ENCODE measurements at places on chromosomes 2 and 18.
A peak's percentile ranks its signal among the peaks of the same experiment; 100 is the strongest.

DNA sequence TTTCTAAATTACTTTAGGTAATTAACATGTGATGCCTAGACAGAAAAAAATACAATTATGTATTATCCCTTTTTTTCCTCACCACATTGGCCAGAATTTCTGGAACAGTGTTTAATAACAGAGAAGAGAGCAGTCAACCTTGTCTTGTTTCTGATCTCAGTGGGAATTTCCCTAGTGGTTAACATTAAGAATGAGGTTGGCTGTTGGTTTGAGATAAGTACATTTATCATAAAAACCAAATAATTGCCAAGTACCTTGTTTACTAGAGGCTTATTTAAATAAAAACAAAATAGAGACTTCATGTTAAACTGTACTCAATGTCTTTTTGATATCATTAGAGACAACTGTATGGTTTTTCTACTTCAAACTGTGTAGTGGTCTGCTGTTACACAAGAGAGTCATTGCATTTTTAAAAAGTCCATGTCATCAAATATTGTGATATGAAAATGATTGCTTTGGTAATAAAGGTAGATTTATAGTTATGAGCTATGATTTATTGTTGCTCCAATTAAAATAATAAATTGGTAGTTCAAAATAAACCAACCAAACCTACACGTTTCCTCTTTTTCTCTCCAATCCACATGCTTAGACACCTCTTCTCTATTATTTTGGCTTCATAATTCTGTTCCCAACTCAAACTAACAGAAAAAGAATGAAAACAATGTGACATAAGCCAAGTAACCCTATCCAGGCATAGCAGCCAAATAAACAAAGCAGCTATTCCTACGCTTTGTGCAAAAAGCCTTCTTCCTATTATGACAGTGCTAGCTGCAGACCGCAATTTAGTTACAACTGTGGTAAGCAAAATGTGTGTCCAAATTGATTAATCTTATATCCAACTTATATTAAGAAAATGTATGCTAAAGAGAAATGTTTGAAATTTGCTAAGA, 20.9 kb upstream of the TANK start:
- H3K4me3 ChIP-seq = no peak overlapping the region
- peaks cover 51% of the 10 kb centered on the region for H3K4me1 ChIP-seq
- no peaks in the 10 kb centered on the region for H3K27me3 ChIP-seq
- no peaks in the 10 kb centered on the region for H3K36me3 ChIP-seq
- DNase-seq = no peak

DNA sequence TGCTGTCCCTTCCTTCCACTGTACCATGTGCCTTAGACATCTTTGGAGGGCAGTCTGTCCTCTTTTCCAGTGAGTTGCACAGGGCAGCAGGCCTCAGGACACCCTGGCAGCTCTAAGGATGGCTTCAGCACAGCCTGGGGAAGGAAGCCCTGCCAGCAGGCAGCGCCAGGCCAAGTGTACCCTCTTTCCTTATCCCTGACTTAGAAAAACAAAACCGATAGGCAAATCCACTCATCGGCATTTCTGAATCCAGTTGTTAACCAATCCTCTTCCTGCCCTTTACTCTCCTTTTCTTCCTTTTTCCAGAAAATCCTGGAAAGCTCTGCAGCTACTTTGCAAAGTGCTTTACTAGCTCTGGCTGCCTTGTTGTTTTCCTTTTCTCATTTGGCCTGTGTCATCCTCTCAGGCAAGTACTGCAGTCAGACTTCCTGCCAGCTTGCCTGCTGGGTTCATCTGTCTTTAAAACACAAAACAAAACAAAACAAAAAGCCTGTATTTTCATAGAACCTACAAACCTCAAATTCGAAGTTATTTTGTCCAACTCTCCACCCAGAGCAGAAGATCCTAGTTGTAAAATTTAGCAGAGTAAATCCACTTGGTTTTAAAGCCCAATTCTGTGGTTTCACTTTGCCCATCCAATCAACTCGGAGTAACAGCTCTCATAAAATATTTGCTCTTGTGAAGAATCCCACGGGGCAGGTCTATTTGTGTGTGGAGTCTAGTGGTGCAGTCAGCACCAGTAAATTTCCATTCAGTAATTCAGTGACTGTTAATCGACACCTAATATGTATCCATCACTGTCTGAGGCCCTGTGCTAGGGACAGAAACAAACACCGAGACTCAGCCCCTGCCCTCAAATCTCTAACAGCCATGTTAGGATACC, 45.2 kb downstream of the PCBP1 start:
- H3K4me3 ChIP-seq = peak overlapping the region; percentile 17
- peaks cover 37% of the 10 kb centered on the region for H3K4me1 ChIP-seq
- no peak for DNase-seq
- no peaks in the 10 kb centered on the region for H3K36me3 ChIP-seq
- H3K27ac ChIP-seq = peak overlapping the region; percentile 89
- no peaks in the 10 kb centered on the region for H3K27me3 ChIP-seq

GRCh38 chr2:67851016-67851415, 211.8 kb downstream of the C1D start:
- H3K4me1 ChIP-seq = peaks cover 8% of the 10 kb centered on the region
- no peak overlapping the region for H3K4me3 ChIP-seq
- no peak for DNase-seq
- H3K36me3 ChIP-seq = no peaks in the 10 kb centered on the region

DNA sequence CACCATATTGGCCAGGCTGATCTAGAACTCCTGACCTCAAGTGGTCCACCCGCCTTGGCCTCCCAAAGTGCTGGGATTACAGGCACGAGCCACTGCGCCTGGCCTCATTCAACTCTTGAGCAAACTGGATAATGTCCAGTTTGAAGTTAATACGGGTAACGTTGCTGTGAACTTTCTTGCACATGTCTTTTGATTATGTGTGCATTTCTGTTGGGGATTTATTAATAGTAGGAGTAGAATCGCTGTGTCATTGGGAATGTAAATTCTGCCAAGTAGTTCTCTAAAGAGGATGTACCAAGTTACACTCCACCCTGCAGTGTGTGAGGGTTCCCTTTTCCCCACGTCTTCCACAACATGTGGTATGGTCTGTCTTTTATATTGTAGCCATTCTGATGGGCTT, 6.2 kb downstream of the IMPA2 start:
- H3K4me1 ChIP-seq = peaks cover 63% of the 10 kb centered on the region
- H3K36me3 ChIP-seq = peaks cover 15% of the 10 kb centered on the region
- no peak for DNase-seq
- H3K27me3 ChIP-seq = no peaks in the 10 kb centered on the region
- H3K27ac ChIP-seq = peak overlapping the region; percentile 96

DNA sequence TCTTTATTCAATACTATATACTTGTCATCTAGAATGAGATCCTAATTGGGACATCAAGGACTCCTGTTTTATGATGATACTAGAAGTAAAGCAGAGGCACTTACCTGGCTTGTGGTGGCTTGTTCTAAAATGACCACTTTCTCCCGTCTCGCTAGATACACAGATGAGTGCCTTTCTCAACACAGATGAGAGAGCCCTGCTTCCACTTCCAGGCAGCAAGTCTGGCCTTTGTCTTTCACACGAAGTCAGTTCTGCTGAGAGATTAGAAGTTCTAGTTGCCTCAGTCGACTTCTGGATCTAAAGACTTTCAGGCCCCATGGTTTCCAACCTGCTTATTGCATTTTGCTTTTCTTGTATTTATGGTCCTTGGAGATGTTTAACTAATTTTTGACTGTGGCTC, 70.3 kb downstream of the PPP1R1C start:
- no peaks in the 10 kb centered on the region for H3K27me3 ChIP-seq
- no peak overlapping the region for H3K4me3 ChIP-seq
- H3K27ac ChIP-seq = no peak overlapping the region
- no peaks in the 10 kb centered on the region for H3K4me1 ChIP-seq
- DNase-seq = no peak

DNA sequence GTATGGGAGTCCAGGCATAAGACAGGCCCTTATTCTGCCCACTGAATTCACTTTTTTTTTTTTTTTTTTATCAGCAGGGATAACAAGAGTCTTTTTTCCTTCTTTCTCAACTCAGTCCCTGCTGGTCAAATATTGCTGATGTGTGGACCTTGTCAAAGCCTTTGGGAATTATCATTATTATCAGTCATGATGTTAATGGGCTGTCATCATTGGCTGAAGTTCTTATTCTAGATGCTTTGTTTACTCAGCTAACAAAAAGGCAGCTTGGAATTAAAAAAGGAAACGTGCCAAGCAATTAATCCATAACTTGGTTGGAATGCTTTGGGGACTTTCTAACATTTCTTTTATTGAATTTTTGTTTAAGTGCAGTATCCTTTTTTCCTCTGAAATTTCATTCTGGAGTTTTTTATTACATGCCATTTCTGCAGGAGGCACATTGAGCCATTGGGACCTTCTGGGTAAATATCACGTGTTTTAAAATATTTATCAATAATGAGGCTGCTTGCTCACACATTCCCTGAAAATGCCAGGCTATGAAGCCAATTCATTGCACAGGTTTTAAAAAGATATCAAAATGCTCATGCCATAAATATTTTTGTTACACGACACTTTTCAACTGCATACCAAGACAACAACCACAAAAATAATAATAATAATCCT, 246.3 kb downstream of the TXNL1 start:
- H3K27me3 ChIP-seq = no peaks in the 10 kb centered on the region
- H3K4me1 ChIP-seq = no peaks in the 10 kb centered on the region
- no peak overlapping the region for H3K27ac ChIP-seq
- no peak overlapping the region for H3K4me3 ChIP-seq

DNA sequence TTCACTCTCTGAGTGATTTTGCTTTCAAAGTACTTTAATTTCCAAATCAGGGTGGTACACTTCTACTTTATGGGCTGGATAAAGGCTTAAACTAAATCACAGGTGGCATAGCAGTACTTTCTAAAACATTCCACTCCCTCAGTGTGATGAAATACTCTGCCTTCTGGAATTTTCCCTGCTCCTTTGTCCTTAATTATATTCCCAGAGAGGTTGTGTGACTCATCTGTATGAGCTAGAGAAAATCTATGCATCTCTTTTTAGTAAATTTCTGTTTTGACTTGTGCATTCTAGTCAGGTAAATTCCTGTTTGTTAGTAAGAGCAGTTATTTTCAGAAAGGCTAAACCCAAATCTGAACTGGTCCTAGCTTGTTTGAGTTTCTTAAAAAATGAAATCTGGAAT, 29.0 kb upstream of the PLA2R1 start:
- no peak for DNase-seq
- peak overlapping the region; percentile 35 for H3K27ac ChIP-seq

DNA sequence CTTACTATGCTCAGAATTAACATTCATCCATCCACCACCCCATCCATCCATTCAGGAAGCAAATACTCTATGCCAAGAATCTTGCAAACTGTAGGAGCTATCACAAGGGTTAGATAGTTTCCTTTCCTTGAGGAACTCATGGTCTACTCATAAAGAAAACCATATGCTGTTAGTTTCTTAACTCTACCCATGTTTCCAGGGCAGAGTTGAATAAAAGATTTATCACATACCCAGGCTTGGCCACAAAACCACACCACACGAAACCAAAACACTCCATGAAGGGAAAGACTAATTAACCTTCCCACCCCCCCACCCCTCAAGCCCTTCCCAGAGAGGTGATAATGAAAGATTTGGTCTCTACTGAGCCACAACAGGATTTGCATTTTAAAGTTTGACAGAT, 23.7 kb upstream of the MSGN1 start:
- peaks cover 3% of the 10 kb centered on the region for H3K4me1 ChIP-seq
- H3K27ac ChIP-seq = no peak overlapping the region
- peaks cover 24% of the 10 kb centered on the region for H3K27me3 ChIP-seq
- H3K36me3 ChIP-seq = no peaks in the 10 kb centered on the region
- no peak for DNase-seq
- no peak overlapping the region for H3K4me3 ChIP-seq

- peaks cover 5% of the 10 kb centered on the region for H3K4me1 ChIP-seq
- no peak overlapping the region for H3K27ac ChIP-seq
- no peak overlapping the region for H3K4me3 ChIP-seq
- H3K36me3 ChIP-seq = no peaks in the 10 kb centered on the region
- no peak for DNase-seq
These were observed 102.6 kb upstream of the NDUFV2 start for GRCh38 chr18:8999872-9000271.

GRCh38 chr2:237405006-237405559, 8.9 kb downstream of the COL6A3 start:
- H3K27me3 ChIP-seq = peaks cover 11% of the 10 kb centered on the region
- peaks cover 38% of the 10 kb centered on the region for H3K4me1 ChIP-seq
- no peak for DNase-seq

- H3K36me3 ChIP-seq = no peaks in the 10 kb centered on the region
- H3K27me3 ChIP-seq = no peaks in the 10 kb centered on the region
- H3K4me1 ChIP-seq = peaks cover 53% of the 10 kb centered on the region
- DNase-seq = no peak
These were observed 305.2 kb upstream of the UBE2E3 start for GRCh38 chr2:180675170-180675569.

DNA sequence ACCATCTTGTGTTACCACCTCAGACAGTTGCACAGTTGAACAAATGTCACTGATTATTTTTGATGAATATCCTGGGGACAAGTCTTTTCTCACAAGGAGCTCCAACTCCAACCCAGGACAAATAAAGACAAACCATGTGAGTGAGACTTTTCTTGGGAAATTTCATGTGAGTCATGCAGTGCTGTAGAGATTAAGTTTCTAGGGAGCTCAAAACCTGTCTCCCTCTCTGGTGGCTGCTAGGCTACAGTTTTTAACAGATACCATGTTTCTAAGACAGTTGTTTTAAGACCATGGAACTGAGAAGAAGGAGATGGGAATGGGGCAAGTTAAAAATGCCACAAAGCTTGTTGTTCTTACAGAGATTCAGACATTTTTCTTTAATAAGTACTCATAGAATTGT, 255.5 kb downstream of the RIT2 start:
- H3K36me3 ChIP-seq = no peaks in the 10 kb centered on the region
- H3K27ac ChIP-seq = no peak overlapping the region
- no peaks in the 10 kb centered on the region for H3K4me1 ChIP-seq
- no peak overlapping the region for H3K4me3 ChIP-seq
- H3K27me3 ChIP-seq = no peaks in the 10 kb centered on the region
- no peak for DNase-seq

GRCh38 chr2:148754864-148755263, 110.3 kb downstream of the EPC2 start:
- no peak overlapping the region for H3K4me3 ChIP-seq
- peaks cover 33% of the 10 kb centered on the region for H3K36me3 ChIP-seq
- H3K27me3 ChIP-seq = no peaks in the 10 kb centered on the region
- H3K4me1 ChIP-seq = no peaks in the 10 kb centered on the region
- no peak overlapping the region for H3K27ac ChIP-seq
- DNase-seq = no peak

GRCh38 chr18:57925706-57926105, 118.3 kb upstream of the NEDD4L start:
- H3K27me3 ChIP-seq = no peaks in the 10 kb centered on the region
- no peak overlapping the region for H3K4me3 ChIP-seq
- no peaks in the 10 kb centered on the region for H3K36me3 ChIP-seq
- peak overlapping the region; percentile 12 for H3K27ac ChIP-seq
- H3K4me1 ChIP-seq = no peaks in the 10 kb centered on the region

- no peaks in the 10 kb centered on the region for H3K27me3 ChIP-seq
- H3K4me3 ChIP-seq = no peak overlapping the region
- H3K36me3 ChIP-seq = peaks cover 8% of the 10 kb centered on the region
- H3K27ac ChIP-seq = no peak overlapping the region
- no peak for DNase-seq
- H3K4me1 ChIP-seq = no peaks in the 10 kb centered on the region
These were observed 70.8 kb downstream of the C2orf76 start for GRCh38 chr2:119295688-119296375.

GRCh38 chr2:197760293-197760657, 24.8 kb downstream of the BOLL start:
- DNase-seq = no peak
- H3K27me3 ChIP-seq = no peaks in the 10 kb centered on the region
